ENCODE measurements at places on chromosomes 2 and 18.

DNA sequence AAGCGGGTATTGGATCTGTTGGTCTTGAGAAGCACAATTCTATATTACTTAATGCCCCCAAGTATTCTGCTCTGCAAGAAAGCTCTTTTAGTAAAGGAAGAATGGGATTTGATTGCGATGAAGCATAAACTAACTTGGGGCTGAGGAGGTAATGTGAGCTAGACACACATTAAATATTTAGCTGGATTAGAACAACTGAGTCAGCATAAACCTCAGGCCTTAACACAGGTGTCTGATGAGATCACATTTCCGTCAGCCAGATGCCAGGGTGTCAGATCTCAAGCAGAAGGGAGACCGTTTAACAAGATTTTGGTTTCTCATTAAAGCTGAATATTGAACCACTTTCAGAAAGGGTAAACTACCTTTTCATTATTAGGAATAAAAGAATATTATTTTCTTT, 94.5 kb downstream of the GYPC start:
- DNase-seq = no peak

- DNase-seq = no peak
These were observed 46.4 kb upstream of the PMAIP1 start for GRCh38 chr18:59853380-59853779.

- no peak for DNase-seq
These were observed 679.1 kb upstream of the CDH2 start for GRCh38 chr18:28855989-28856388.

DNA sequence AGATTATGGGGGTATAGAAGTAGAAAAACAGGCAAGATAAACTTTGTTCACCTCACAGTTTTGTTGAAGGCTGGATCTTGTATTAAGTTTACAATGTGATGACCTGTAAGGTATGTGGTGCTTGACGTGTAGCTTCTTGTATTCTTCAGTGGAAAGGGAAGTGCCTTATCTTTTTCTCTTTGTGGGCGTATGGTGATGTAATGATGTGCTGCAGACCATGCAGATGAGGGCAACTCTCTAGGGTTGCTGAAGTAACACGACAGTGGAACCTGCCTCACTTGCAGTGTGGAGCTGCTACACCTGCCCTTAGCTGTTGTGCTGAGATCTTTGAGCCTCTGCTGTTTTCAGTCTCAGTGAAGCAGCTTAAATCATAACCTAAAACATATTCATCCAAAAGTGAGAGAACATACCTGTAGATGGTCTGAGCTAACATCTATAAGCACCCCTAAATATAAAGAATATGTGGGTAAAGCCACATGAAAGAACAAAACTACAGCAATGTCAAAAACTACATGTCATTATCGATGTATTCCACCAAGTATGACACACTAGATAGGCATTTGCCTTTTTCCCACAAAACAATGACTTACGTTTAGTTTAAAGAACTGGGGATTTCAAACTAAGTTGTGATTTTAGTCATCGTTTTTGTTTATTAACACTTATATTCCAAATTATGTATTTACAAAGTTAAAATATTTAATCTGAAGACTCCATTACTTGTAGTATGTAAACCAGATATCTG, 1144.1 kb downstream of the CNTNAP5 start:
- DNase-seq = no peak

- DNase-seq = no peak
These were observed 110.6 kb downstream of the HNRNPLL start for GRCh38 chr2:38492042-38492615.

- DNase-seq = no peak
These were observed 21.6 kb upstream of the DSC3 start for GRCh38 chr18:31064130-31064529.

DNA sequence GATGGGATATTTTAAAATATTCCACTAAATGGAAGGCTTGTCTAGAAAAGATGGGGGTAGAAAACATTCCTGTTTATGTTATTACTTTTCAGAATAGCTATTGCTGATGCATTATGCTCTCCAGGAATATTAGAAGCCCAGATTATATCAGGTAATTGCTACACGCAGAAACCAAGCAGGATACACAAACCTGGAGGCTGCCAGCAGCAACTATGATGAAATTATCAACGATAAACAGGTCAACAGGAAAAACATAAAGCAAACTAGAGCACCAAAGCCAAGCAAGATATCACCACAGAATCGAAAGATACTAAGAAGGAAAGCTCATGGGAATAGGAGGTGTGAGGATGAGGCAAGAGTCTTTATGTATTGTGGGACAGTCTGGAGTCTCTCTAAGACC, 113.2 kb upstream of the SPATS2L start:
- DNase-seq = no peak

DNA sequence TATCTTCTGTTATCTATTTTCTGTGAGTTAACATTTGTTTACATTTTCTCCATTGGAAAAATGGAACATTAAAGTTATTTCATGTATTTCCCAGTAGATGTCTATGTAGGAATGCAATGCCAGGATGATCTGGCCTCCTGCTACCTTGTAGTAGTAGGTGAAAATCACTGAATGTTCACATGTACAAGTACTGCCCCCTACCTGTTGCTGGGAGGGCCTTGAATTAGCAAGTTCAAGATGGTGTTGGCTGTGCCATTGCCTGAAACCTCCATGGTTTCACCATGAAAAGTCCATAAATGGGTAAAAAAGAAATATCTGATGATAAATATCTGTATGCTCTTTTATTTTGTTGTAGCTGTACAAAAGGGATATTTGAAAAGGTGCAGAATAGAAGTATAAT, 30.7 kb downstream of the XRCC5 start:
- DNase-seq = no peak

- no peak for DNase-seq
These were observed 119.3 kb downstream of the STPG4 start for GRCh38 chr2:47035615-47036488.

DNA sequence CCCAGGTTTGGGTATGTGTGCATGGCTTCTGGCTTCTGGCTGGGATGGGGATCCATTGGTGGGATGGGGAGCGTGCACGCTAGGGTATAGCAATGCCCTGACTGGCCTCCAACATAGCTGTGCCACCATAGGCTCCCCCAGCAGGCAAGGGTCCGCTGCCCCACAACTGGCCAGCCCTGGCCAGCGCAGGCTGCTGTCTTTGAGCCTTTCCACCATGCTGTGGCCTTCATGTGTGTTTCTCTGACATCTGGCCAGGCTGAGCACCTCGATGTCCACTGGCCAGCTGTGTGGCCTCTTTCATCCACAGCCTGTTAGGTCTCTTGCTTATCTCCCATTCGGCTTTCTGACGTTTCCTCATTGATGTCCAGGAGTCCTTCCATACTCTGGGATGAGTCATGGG, 231.3 kb downstream of the NDUFA10 start:
- no peak for DNase-seq

GRCh38 chr2:230869914-230870543, 5.3 kb downstream of the ITM2C start:
- DNase-seq = no peak

GRCh38 chr2:235675678-235676535, 182.1 kb downstream of the AGAP1 start:
- DNase-seq = no peak

- no peak for DNase-seq
These were observed 5.4 kb upstream of the YIPF4 start for GRCh38 chr2:32272279-32272678.

DNA sequence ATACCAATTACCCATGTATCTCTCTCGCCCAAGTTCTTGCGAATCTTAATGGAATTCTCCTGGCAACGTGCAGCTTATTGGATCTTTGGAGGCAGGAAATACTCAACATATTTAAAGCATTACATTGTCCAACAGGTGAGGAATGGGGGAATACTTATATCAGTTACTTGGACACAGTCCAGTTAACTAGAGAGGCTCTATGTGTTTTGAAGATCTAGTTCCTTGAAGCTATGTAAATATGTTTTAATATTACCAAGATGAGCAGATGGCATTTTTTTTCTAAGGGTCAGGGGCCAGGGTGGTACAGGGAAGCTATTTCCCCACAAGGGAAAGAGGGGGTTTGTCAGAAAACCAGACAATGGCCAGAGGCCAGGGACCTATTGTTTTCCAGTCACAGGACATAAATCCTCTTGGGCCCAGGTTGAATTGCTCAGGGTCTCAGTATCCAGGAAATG, 26.8 kb upstream of the MC5R start:
- DNase-seq = no peak

- DNase-seq = no peak
These were observed 23.1 kb downstream of the ODC1 start for GRCh38 chr2:10424916-10425505.

DNA sequence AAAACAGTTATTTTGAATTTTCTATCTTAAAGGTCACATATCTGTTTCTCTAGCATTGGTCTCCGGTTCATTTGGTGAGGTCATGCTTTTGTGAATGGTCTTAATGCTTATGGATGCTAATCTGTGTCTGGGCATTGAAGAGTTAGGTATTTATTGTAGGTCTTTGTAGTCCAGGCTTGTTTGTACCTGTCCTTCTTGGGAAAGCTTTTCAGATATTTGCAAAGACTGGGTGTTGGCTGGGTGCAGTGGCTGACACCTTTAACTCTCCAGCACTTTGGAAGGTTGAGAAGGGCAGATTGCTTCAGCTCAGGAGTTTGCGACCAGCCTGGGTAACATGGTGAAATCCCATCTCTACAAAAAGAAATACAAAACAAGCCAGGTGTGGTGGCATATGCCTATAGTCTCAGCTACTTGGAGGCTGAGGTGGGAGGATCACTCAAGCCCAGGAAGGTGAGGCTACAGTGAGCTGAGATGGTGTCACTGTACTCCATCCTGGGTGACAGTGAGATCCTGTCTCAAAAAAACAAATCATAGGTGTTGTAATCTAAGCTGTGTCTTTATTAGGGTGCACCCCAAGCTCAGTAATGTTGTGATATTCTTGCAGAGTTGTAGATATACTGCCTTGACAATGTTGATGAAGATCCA, 82.3 kb downstream of the FAM117B start:
- DNase-seq = no peak

GRCh38 chr2:25409468-25409867, 67.7 kb upstream of the DNMT3A start:
- no peak for DNase-seq

GRCh38 chr2:58239243-58239925, 1.7 kb downstream of the FANCL start:
- no peak for DNase-seq

DNA sequence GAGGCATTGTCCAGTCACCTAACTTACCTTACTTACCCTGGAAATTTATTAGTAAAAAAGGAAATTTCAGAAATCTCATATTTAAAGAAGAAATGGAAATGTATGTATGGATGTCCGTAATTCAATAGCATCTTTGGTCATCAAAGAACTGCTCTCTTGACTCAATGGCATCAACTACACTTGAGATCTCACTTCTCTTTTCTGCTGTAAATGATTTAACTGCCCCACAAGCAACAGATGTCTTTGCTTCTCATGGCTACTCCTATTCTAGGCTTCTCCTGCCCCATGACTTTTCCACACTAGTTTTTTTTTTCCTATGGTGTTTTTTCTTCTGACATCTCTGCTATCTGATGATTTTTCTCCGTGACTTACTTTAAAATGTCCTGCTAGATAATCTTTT, 34.0 kb upstream of the ERMN start:
- DNase-seq = no peak

DNA sequence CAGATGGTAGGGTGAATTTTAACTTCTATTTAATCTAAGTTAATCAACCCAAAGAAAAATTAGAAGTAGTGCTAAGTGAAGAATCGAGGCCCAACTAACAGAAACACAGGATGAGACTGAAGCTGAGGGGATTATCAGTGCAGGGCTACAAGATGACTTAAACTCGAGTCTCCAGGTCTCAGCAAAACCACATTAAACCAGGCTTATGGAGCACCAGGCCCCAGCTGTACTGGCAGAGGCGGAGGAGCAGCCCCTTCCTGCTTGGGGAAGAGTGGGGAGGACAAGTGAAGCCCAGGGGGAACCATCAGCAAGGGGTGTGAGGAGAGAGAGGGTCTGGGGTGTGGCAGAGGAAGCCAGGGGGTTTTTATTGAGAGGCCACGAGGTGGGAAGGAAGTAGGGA, 135.9 kb upstream of the EPAS1 start:
- no peak for DNase-seq

DNA sequence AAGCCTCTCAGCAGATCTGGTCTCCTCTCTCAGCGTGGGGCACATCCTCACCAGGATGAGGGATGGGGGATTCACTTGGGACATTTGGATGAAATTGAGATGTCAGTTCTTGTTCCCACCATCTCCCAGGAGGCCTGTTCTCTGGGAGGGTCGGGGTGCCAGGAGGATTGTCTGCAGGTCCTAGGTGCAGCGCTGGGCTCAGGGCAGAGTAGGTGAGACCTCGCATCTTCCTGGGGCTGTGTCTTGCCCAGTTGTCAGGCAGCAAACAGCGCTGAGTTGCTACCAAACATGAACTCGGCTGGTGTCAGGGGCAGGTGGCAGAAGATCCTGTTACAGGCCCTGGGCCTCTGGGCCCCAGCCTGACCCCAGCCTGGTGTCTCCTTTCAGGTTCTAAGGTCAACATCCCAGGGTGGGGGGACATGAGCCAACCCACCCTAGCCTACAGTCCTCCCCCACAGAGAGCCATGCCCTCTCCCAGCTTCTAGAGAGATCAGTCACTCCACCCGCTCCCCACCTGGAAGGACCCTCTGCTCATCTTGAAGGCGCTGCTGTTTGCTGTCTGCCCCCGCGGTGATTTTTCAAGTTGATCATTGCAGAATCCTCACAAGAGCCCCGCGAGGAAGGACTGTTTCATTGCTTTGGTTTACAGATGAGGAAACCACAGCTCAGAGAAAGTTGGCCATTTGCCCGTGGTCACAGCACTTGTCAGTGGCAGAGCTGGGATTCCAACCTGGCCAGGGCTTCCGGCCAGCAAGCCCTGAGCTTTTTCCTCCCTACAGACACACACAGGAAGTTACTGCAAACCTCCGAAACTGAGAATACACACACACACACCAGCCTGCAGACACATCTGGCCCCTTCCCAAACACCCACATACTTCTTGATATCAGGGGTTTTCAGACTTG, 83.9 kb downstream of the STPG4 start:
- peak; percentile 47 for DNase-seq

GRCh38 chr2:220458051-220458450, 830.6 kb downstream of the SLC4A3 start:
- no peak for DNase-seq

DNA sequence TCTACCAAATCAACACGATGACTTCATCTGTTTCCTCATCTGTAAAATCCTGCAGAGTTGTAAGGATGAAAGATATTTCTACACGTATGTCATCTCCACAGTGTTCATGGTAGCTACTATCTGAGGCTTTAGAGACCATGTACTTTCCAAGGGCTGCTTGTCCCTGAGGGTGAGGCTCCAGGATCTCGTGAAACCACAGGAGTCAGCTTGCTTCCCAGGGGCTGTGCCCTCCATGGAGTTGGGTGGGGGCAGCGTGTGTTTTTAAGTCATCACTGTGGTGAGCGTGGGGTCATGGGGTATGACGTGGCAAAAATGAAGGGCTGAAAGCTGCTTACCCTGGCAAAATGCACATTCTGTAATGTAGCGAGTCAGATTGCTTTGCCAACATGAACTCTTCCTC, 81.6 kb downstream of the ASAP2 start:
- no peak for DNase-seq

GRCh38 chr2:101089942-101090799, 61.0 kb downstream of the TBC1D8 start:
- no peak for DNase-seq

- DNase-seq = peak; percentile 7
These were observed 60.5 kb upstream of the POMC start for GRCh38 chr2:25228848-25229278.
